ENCODE measurements at places on chromosomes 6 and 20. TPM values are rescaled to one million over a fixed set of nuclear protein-coding genes. Genes with fewer than 3 reads are reported as not detected.

Gene EYA4
- 7.7 TPM for total RNA-seq

Gene FAM210B
- 69.4 TPM for total RNA-seq

Gene NKX2-4
- not detected for total RNA-seq

Gene CTSA
- 90.5 TPM for total RNA-seq

Gene RBBP8NL
- total RNA-seq = not detected

Gene ID4
- 88.7 TPM for total RNA-seq

Gene MRAP2
- 0.44 TPM for total RNA-seq

Gene SNAI1
- 5.5 TPM for total RNA-seq

Gene SAMD3
- 3.1 TPM for total RNA-seq

Gene SLC13A3
- 4.3 TPM for total RNA-seq
